Cardiac septum (tissue), 1 donor: ENCODE measurements at places on chromosomes 6 and 20.

DNA sequence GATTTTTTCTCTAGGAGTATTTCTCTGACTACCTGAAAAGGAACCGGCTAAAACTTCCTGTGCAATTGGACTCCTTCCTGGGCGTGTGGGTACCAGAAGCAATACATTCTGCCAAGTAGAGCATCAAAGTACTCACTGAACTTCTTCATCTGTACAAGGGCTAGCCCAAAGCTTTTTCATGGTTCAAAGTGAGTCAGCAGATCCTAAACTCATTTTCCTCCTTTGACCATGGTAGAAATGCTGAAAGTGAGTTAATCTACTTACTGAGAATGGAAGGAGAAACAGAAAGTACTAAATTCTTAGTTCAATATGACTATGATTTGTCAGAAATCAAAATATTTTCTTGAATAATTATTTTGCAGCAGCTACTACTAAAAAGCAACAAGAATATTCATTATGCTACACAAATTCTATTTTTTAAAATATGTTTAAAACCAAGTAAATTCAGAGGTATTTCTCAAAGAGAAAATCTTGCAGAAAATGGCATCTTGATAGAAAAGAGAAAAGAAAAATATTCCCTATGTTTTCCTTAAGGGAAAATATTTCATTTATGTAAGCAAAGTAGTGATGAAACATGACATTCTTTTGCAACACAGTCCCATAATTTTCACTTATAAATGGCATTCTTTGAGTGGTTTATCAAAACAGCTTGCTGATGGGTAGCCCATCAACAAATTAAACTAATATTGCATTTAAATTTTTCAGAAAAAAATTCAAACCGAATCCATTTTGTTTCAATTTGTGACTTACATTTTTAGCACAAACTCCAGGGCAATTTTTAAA lies 3.7 kb upstream of the BEND6 start:
- no peak for DNase-seq

GRCh38 chr6:36577301-36577700 lies 16.9 kb upstream of the SRSF3 start:
- no peak for DNase-seq

DNA sequence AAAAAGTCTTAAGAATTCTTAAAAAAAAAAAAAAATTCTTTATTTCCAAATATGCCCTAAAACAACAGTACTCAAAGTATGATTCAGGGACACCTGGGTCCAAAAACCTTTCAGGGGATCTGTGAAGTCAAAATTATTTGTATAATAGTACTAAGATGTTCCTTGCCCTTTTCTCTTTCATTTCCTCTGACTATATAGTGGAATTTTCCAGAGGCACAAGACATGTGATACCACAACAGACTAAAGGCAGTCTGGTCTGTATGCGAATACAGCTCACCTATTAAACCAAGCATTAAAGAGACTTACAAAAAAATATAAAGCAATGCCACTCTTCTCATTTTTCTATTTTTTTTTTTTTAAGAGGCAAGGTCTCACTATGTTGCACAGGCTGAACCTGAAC lies 15.4 kb downstream of the NOL7 start:
- no peak for DNase-seq

DNA sequence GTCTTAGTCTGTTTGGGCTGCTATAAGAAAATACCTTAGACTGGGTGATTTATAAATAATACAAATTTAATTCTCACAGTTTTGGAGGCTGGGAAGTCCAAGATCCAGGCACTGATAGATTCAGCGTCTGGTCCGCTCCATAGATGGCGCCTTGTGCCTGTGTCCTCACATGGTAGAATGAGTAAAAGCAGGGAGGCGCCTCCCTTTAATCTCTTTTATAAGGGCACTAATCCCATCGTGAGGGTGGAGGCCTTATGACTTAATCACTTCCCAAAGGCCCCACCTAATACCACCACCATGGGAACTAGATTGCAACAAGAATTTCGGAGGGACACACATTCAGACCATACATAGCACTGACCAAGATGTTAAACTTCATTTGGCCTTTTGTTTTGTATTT lies 91.2 kb upstream of the TMEM181 start:
- DNase-seq = no peak

DNA sequence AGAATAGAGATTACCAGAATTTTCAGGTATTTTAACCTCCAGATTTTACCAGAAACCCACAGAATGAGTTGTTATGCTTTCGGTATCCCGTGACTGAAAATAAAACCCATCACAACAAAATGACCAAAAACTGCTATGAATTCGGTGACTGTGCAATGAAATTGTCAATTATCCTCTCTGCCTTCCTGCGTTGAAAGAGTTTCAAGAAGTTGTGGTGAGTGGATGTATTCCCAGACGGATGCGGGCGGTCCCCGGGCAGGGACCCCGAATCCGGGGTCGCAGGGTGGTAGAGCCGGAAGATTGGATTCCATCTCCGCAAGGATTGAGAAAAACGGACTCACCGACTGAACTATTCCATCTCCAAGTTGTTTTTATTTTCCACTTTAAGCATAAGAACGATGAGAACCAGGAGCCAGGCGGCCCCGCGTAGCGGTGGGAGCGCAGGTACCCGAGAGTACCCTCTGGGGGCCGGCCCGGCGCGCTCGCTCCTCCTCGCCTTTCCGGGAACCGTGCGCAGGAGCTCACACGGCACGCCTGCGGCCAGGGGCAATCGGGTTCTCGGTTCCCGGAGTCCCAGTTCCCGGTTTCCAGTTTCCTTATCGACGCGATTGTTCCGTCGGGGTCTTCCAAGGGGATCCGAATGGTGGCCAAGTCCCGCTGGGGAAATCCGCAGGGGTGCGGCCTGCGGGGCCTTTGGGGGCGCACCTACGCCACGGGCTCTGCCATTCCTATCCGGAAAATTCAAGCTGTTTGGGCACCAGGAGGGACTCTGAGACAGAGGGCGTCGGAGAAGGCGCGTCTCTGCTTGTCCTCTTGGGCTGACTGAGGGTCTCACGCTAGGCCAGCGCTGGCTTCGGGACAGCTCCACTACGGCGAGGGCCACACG lies 104.9 kb upstream of the PRDM1 start:
- no peak for DNase-seq

GRCh38 chr6:45450132-45450531 lies 72.4 kb upstream of the SUPT3H start:
- DNase-seq = no peak

GRCh38 chr6:119832411-119832810 lies 482.9 kb upstream of the MAN1A1 start:
- DNase-seq = no peak

DNA sequence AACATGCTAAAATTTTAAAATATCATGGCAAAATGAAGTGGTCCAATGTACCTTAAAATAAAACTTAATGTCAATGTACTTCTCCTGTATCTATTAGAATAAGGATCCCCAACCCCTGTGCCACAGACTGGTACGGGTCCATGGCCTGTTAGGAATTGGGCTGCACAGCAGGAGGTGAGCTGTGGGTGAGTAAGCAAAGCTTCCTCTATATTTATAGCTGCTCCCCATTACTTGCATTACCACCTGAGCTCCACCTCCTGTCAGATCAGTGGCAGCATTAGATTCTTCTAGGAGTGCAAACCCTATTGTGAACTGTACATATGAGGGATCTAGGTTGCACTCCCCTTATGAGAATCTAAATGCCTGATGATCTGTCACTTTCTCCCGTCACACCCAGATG lies 86.0 kb downstream of the SLC16A10 start:
- no peak for DNase-seq

GRCh38 chr6:168345266-168345665 lies 25.7 kb upstream of the DACT2 start:
- DNase-seq = no peak

DNA sequence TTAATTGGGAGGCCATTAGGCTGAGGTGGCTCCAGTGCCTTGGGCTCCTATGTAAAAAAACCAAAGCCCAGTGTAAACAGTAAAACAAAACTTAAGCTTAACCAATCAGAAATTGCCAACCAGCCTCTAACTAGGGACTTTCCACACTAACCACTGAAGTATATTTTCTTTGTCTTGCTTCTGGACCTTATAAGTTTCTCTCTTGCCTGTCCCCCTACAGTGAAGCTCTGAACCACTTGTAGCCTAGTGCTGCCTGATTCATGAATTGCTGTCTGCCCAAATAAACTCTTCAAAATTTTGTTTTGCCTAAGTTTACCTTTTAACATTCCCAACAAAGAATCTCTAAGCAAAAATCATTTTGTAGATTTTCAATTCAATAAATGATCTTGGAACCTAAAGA lies 28.2 kb downstream of the POPDC3 start:
- no peak for DNase-seq

DNA sequence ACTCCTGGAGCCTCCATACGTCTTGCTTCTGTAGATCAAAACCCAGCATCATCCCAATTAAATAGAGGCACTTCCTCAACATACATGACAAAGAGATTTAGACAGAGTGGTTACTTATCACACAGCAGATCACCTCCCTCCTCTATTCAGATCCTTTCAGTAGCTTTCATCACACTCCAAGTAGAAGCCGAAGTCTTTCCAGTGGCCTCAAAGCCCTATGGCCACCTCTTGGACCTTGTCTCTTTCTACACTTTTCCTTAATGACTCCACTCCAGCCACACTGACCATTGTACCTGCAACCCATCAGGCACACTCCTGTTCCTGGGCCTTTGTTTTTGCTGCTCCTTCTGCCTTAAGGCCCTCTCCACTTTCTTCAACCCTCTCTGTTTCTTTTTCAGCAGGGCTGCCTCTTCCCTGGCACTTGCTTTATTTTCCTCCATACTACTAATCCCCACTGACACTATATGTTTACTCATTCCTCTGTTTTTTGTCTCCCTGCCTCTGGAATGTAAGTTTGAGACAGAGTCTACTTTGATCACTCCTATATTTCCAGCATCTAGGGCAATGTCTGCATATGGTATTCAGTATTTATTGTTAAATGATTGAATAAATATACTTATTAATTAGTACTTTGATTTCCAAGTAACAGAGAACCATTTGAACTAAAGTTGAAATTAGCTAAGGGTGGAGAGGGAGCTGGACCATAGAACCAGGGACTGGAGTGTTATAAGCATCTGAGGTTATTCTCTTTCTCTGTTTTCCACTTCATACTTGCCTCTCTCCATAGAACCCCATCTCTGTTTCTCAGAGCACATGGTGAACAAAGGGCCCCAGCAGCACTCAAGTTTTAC lies 43.4 kb upstream of the TRAM2 start:
- DNase-seq = no peak

DNA sequence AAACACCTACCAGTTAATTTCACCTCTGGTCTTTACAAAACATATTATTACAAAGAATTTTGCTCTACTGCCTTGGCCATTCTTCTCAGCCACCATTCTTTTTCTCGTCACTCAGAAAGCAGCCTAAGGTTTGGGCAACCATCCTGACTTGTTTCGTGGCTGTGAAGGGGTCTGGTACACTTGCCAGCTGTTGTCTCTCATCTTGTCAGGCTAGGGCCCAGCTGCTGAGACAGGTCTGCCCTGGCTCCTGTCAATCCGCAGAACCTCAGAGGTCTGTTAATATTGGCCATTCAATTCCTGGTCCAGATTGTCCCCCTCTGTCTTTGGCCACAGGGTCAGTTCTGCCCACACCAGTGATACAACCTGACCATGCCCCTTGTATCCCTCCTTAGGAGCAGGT lies 197.7 kb downstream of the UBE3D start:
- no peak for DNase-seq

GRCh38 chr6:57313711-57314471 lies 3.5 kb upstream of the PRIM2 start:
- DNase-seq = no peak

GRCh38 chr6:63795006-63795405 lies 159.4 kb downstream of the PHF3 start:
- DNase-seq = no peak

DNA sequence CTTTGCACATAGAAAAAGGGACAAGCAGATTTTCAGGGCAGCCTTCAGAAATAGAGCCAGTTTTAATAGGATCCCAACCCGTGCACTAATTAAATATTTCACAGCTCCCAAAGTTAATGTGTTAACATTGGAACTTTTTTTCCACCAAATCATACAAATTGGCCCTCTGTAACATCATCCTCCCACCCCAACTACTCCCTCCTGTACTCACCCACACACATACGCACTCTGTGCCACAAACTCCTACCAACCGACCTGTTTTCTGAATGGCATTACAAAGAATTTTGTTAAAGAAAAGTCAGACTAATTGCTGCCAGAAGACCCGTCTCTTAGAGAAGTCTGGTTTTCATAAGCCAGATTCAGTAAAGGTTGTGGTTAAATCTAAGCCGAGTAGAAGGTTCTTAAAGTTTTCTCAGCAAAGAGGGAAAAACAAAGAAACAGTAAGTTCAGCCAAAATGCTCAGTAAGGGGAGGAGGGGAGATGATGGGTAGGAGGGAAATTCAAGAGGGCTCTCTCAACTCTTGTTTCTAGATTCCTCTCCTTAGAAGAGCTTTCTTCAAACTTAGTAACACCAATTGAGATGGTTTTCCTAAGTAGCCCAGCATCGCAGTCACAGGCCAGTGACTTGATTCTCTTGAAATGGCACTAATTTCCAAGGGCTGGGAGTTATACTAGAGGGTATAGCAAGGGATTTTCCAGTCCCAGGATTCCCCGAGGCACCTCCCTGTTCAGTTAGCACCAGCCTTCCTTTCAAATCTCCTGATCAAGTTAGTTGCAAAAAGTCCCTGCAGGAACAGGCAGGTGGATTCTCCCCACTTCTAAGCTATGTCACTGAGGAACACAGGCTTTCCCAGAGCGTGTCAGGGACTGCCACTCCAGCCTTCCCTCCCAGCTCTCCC lies 27.9 kb downstream of the TFAP2A start:
- no peak for DNase-seq

DNA sequence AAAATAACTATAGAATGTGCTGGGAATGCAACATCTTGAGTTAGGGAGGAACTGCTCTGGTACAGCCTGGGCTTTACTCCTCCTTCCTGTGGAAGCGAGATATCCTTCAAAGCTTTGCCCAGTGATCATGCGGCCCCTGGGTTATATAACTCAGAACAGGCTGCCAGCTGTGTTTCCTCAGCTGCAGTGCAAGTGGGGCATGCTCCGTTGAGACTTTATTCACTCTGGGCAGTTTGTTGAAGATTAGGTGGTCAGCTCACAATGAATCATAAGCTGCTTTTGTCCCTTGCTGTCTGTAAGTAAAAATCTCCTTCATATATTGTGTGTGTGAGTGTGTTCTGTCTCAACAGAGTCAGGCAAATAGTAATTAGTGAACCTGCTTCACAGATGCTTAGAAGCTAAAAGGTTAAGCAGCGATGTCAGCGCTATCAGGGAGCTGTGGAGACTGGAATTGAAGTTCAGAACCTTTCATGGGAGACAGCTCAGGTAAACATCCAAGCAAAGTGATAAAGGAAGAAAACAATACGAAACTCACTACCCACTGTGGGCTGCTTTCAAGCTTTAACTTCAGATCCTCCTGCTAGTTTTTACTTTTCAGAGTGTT lies 688.4 kb downstream of the HTR1B start:
- DNase-seq = no peak

DNA sequence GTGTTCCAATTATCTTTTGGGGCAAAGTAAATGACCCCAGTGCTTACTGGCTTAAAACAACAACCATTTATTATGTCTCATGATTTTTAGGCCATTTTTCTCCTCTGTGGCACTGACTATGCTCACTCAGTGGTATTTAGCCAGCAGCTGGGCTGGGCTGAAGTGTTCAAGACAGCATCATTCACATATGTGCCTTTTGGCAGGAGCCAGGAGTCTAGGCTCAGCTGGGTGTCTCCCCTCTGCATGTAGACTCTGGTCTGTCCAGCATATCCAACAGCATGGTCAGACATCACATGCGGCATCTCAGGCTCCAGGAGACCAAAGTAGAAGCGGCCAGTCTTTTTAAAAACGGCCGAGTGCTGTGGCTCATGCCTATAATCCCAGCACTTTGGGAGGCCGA lies 120.3 kb upstream of the TOP1 start:
- no peak for DNase-seq

GRCh38 chr6:84728602-84729001 lies 35.8 kb downstream of the TBX18 start:
- no peak for DNase-seq

GRCh38 chr20:43988867-43989266 lies 74.2 kb downstream of the TOX2 start:
- DNase-seq = no peak
